ENCODE measurements at places on chromosomes 1 and 21. TPM values are rescaled to one million over a fixed set of nuclear protein-coding genes. Genes with fewer than 3 reads are reported as not detected.

Gene HAO2
- polyA plus RNA-seq, result not detected

Gene MAP1LC3C
- not detected for polyA plus RNA-seq

Gene FAAH
- 8.6 TPM for polyA plus RNA-seq

Gene GNG4
- 42.4 TPM for polyA plus RNA-seq

Gene OR2M3
- polyA plus RNA-seq, result not detected

Gene KRTAP13-2
- not detected for polyA plus RNA-seq

Gene ZYG11A
- polyA plus RNA-seq, result not detected

Gene KTI12
- 3.0 TPM for polyA plus RNA-seq

Gene SNX7
- polyA plus RNA-seq, result 8.0 TPM

Gene MNDA
- polyA plus RNA-seq, result not detected

Gene MCOLN2
- not detected for polyA plus RNA-seq

Gene CENPF
- polyA plus RNA-seq, result 0.74 TPM
